Activated T-cell treated with anti-CD3 and anti-CD28 coated beads, Interleukin-2, amount 50 U/mL, for 72 hours (primary cell): ENCODE measurements at places on chromosomes 11 and 22. TPM values are rescaled to one million over a fixed set of nuclear protein-coding genes. Genes with fewer than 3 reads are reported as not detected.

Gene CXCR5
- total RNA-seq, result 20.3 TPM

Gene NXPE1
- not detected for total RNA-seq

Gene DDI1
- not detected for total RNA-seq

Gene RFPL3
- total RNA-seq, result not detected

Gene SULT4A1
- total RNA-seq, result not detected

Gene SESN3
- total RNA-seq, result 13.7 TPM

Gene SCUBE1
- total RNA-seq, result 0.14 TPM

Gene EXPH5
- 4.3 TPM for total RNA-seq

Gene LRRC74B
- not detected for total RNA-seq

Gene CHRM1
- total RNA-seq, result not detected

Gene PRRG4
- 0.29 TPM for total RNA-seq

Gene PGA5
- total RNA-seq, result not detected

Gene MS4A6A
- total RNA-seq, result not detected

Gene MRGPRX4
- total RNA-seq, result not detected

Gene OR4D11
- total RNA-seq, result not detected

Gene FXYD2
- 3.7 TPM for total RNA-seq

Gene GAB4
- total RNA-seq, result not detected

Gene BIRC3
- total RNA-seq, result 155 TPM

Gene OMP
- total RNA-seq, result not detected

Gene USP2
- 0.91 TPM for total RNA-seq

Gene PKDREJ
- not detected for total RNA-seq

Gene ZNF214
- not detected for total RNA-seq
